ENCODE measurements at places on chromosomes 4 and X.

GRCh38 chrX:13081395-13082205 lies 37.2 kb upstream of the FAM9C start:
- DNase-seq: no peak

GRCh38 chr4:158112611-158113010 lies 60.2 kb downstream of the GASK1B start:
- no peak for DNase-seq

- no peak for DNase-seq
These were observed 56.1 kb downstream of the PLS3 start for GRCh38 chrX:115616943-115617563.

- DNase-seq: no peak
These were observed 135.4 kb upstream of the GNPDA2 start for GRCh38 chr4:44861756-44862155.

- no peak for DNase-seq
These were observed 48.3 kb upstream of the HPGDS start for GRCh38 chr4:94390804-94391410.

DNA sequence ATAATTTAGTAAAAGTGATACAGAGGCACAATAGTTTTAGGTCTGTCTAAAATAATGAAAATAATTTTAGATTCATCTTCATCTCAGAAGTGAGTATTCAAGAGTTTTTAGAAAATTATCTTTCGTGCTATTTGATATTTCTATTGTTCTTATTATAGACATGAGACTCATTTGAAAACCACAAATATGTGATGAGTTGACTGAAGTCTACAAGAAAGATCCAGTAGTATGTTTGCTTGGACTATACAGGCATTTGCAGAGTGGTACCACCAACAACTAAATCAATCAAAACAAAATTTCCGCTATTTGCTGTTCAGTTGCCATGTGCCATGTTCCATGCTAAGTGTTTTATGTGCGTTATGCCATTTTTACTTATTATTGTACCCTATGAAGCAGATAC lies 1318.5 kb downstream of the STIM2 start:
- no peak for DNase-seq

DNA sequence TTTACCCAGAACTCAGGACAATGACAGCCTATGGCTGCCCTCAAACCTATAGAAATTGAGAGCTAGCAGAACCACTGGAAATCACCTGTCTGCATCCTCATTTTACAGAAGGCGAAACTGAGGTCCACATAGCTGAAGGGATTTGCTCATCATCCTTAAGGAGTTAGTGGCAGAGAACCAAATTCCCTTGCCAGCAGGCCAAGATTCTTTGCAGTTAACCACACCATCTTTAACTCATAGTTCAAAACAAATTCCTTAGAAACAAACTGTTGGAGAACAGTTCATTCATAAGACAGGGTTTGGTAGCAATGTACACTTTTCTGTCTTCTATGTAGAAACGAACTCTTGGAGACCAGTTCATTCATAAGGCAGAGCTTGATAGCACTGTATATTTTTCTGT lies 37.9 kb upstream of the RAP2C start:
- DNase-seq: no peak

DNA sequence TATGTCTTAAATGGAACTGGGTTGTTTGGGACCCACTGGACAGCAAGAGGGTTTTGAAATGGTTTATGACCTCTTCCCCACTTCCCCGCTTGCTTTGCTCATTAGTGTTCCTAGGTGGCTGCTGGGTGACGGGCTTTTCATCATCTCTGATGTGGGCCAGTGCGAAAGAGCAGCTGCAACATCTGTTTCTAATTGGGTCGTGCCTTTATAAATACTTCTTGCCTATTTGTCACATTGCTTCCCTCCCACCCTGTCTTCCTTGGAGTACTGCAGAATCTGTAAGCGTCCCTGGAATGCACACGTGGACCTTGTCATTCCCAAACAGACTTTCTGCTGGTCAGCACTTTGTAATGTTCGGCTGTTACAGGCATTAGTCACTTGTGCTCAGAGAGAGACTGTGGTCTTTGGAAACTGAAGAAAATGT lies 35.2 kb downstream of the SEPTIN11 start:
- no peak for DNase-seq

DNA sequence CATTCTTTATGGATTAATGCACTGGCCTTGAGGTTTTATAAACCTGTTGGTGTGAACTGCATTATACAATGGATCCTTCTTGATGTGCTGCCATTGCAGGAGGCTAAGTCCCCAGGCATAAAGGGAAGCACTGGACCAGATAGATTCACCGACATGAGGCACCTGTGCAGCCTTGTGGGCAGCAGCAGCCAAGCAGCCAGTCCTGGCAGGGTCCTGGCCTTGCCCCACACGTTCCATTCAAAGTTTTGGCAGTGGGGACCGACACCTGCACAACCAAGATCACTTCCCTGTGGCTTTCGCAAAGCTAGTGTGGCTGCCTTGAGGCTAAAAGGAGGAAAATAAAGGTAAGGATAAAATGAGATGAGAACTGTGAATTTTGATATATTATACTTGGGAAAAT lies 53.1 kb downstream of the TMEM156 start:
- no peak for DNase-seq

DNA sequence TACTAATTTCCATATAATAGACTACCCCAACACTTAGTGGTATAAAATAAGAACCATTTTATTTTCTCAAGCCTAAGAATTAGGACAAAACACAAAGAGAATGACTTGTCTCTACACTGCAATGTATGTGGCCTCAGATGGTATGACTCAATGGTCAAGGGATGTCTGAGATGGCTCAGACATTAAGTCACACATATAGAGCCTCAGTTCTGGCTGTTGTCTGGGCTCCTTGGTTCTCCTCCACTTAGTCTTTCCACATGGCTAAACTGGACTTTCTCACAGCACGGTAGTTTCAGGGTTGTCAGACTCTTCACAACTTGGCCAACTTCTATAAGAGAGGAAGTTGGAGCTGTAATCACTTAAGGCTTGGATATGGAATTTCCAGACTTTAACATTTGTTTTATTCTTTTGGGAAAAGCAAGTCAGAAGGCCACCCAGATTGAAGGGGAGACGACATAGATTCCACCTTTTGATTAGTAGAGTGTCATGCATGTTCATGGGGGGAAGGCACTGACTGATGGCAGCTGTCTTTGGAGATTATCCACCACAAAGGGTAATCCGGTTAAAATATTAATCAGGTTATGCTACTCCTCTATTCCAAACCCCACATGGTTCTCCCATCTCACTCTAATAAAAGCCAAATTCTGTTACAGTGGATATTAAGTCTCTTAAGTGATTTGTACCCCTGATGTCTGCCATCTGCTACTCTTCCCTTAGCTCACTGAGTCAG lies 9.4 kb downstream of the IL15 start:
- no peak for DNase-seq

DNA sequence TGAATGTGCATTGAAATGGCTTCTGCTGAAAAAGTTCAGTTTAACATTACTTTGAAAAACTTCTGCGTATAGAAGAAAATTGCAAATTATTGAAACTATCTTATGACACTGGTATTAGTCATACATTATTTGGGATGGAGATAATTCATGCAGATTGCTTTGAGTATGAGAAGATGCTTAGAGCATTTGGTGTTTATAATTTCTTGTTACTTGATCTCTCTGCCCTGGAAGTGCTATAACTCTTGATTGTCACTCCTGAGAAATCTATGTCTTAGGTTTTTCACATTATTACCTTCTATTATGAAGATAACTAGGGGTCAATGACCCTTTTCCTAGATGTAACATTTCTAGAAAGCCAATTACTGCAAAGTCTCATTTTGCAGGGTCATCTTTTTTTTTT lies 36.4 kb downstream of the TMEM131L start:
- DNase-seq: no peak

- DNase-seq: no peak
These were observed 35.3 kb downstream of the NBDY start for GRCh38 chrX:56764153-56764974.

GRCh38 chrX:152165033-152165743 lies 26.8 kb upstream of the MAGEA10 start:
- no peak for DNase-seq

GRCh38 chr4:67603310-67604028 lies 44.9 kb downstream of the STAP1 start:
- no peak for DNase-seq

DNA sequence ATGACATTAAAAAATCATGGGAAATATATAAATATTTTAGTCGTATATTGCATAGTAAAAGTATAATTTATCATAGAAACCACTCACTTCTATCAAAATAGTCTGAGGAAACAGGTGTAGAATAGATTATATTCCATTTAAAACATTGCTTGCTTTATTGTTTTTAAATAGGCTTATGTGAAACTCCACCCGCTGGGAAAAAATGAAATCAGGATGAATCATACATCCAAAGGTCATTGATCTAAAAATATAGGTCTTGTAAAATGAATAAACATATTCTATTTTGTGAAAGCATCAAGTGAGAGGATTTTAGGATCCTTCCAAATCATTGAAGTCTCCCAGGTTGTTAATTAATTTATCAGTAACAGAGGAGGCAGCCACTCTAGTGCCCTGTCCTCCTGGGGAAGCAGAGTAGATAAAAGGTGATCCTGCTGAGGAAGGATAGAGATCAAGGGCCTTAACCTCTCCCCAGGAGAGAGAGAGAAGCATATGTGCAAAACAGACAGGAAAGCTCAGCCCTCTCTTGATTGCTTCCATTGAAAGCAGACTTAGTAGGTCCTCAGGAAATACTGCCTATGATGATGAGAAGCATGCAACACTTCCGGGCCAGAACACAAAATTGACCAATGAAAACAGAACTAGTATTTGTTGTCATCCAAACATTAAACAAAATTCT lies 96.8 kb upstream of the MAP9 start:
- DNase-seq: no peak

DNA sequence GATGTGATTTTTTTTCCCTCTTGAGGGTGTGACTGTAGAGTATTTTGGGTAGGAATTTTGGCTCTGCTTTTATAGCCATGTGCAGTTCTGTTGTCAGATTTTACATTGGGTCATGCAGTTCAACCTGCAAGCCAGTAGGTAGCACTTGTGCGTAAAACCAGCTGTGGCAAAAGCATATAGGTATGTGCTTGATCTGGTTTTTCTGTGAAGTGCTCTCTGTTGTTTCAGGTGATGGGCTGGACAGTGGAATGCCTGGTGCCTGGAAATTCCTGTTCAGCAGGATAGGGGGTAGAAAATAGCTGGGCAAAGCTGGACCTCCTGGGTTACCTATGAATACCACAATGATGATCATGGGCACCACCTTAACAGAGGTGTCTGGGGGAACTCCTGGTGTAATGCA lies 584.2 kb upstream of the PCDH10 start:
- DNase-seq: no peak

DNA sequence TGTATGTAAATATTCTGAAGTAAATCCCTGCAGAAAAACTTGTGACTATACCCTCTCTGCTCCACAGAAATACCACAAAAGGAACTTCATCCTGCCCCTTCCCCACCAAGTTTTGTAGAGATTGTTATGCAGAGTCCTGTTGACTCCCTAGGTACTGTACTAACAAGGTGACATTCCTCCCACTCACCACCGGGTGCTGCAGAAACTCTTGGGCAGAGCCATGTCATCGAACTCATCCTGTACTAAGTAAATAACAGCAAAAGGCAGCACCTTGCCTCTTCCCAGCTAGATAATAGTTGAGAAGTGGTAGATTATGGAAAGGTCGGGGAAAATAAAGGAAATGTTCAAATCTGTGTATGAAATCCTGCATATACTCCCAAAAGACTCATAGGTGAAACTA lies 233.3 kb downstream of the STPG2 start:
- no peak for DNase-seq

All from stimulated activated effector memory CD8-positive, alpha-beta T cell treated with anti-CD3 and anti-CD28 coated beads, Interleukin-12 subunit alpha, Interleukin-12 subunit beta, amount 100 ng/mL, for 72 hours (primary cell).